ENCODE measurements at places on chromosomes 4 and X.

GRCh38 chr4:41635441-41635840, 97.5 kb downstream of the LIMCH1 start:
- no peak for DNase-seq

DNA sequence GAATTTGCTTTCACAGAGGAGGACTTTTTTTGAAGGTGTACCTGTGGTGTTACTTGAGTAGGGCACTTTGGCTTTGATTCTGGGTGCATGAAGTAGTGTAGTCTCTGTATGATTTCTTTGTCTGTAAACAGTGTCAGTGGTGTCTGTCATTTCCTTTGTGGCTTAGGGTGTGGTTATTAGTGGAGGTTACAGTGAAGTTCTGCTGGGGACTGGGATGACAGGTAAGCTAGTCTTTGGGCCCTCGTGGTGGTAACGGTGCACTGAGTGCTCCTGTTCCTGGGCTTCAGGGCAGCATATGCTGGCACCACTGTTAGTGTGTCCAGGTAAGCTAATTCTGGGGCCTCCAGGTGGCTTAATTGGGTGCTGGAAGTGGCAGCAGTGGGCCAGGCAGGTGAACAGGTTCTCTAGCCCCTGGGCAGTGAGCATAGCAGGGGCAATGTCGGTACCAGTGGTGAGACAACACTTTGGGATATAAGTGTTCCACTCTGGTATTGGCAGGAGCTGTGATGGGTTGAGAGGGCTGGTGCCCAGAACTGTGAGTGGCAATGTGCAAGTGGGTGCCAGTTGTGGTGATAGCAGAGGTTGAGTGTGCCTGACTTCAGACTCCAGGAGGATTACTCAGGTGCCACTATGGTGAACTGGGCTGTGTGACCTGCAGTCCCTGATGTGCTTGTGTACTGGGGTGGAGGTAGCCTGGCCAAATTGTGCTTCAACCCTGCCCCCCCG, 26.0 kb upstream of the VSIG1 start:
- peak; percentile 20 for DNase-seq

- DNase-seq, result peak; percentile 1
Observed at GRCh38 chrX:129523079-129523911, at the start of gene SMARCA1. Gene SMARCA1, minus strand, starts transcription at chrX:129523490. Its CDS starts 120 bp downstream, at chrX:129523370.

DNA sequence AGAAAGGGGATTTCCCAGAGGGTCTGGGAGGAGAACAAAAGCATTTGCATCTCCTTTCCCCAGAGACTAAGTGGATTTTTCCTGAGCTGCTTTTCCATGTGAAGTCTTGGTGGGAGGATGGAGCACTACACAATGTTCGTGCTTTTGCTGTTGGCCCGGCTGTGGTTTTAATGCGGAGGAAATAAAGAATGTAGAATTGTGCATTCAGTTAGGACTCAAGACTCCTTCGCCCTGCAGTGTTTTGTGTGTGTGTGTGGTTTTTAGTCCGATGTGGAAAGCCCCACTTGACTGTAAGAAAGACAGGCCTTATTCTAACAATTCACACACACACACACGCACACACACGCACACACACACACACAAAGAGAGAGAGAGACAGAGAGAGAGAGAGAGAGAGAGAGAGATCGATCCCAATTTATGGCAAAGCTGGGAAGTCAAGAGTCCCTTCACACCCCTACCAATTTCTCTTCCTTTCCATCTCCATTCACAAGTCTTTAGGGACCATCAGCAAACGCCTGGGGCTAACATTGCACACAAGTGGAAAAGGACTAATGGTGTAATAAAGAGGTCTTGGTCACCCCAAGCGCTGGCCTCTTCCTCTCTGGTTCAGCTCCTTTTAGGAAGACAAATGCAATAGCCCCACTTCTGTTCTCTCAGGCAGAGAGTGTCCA, 44.2 kb downstream of the CLDN34 start:
- no peak for DNase-seq

DNA sequence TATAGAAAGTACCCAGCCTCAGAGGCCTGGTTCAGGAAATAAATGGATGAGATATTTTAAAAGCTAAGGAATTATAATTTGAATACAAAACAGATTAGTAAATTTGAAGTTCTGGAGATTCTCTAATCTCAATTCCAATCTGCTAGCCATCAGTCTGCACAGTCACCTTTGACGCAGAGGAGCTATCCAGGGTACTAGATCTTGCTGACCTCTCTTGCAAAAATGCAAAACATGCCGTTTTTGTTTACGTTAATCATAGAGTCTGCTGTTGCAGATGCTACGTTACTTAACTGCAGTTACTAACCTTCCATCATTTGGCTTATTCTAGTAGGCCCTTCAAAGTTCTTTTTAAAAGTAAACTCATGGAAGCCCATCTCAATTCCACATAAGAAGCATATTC, 10.4 kb downstream of the CCSER1 start:
- DNase-seq, result no peak
